ENCODE measurements at places on chromosomes 4 and X.

DNA sequence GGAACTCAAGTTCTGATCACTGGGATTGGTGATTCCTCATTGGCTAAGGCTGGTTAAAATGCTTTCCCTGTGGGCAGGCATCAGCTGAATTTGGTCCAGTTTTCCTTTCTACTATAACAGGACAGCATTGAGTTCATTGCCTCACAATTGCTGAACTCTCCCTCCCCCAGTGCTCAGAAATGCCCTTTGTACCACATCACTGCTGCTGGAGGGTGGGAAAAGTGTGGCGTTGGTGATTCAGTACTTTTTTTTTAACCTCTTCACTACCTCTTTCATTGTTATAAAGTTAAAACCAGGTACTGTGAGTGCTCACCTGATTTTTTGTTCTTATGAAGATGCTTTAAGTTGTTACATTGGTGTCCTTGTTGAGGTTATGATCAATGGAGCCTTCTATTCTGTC lies 69.3 kb upstream of the IL2 start:
- DNase-seq: no peak

DNA sequence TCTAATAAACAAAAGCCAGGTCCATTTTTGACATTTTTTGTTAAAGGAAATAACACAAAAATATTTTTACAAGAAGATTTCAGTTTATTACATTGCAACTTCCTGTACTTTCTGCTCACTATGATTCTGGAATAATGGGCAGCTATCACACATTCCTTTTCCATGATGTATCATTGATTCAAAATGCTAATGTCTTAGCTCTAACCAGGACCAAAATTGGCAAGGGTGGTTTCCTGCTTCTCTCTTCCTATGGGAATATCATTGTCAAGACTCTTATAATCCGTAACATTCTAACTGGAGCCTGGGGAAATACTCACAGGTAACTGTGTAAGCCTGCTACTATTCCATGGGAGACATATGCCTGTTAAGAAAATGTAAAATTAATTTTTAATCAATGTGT lies 218.6 kb downstream of the DCAF12L2 start:
- no peak for DNase-seq

DNA sequence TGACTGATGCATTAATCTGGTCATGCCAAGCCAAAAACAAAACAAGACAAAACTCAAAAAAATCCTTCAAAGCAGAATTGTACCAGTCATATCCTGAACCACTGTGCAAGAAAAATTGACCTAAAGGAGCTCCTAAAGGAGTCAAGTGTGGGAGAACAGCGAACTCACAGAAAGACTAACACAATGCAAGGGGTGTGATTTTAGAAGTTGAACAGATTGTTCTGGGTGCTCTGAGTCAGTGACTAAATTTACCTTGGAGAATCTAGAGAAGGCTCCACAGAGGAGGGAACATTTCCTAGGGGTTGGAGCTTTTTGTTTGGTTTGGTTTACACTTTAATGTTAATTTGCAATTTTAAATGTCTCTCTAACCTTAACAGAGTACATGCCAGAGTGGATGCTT lies 48.9 kb upstream of the PHF8 start:
- DNase-seq: no peak

- DNase-seq: no peak
These were observed 1004.2 kb downstream of the PCDH18 start for GRCh38 chr4:136528131-136528530.

GRCh38 chrX:154310616-154311536 lies 15.3 kb downstream of the TKTL1 start:
- no peak for DNase-seq

GRCh38 chr4:176277162-176277904 lies 8.3 kb upstream of the ASB5 start:
- peak; percentile 18 for DNase-seq

DNA sequence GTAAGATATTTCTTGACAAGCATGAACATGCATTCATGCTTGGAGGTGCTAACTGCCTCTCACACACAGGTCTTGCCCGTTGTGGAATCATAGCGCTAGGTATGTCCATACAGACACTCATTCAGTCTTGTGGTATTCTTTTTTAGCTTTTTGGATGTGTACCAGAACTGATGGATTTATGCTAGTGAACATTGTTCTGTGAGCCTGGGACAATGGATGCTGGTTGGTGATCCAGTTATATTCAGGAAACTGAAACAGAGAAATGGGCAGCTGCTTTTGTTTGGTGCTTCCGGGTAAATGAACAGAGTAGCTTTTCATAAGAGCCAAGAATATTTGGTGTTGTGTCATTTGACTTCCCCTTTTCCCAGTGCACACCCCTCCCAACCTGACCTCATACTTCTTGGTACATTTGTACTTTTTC lies 78.9 kb upstream of the SLC4A4 start:
- DNase-seq: peak; percentile 63

DNA sequence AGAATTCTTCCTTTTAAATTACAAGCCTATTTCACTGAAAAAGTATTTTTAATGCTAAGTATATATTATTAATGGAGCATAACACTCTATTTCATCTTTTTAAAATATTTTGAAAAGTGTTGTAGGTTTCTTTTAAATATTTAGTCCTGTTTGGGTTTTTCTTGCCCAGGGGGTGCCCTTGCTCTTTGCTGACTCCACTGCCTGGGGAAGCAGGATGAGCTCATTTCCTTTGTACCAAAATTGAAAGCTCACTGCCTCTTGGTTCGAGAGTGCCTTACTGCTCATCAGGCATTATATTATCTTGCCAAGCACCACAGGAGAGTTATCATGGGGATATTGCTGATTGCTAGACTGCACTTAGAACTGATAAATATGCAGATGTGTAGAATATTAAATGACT lies 819.2 kb downstream of the PCDH18 start:
- DNase-seq: no peak

DNA sequence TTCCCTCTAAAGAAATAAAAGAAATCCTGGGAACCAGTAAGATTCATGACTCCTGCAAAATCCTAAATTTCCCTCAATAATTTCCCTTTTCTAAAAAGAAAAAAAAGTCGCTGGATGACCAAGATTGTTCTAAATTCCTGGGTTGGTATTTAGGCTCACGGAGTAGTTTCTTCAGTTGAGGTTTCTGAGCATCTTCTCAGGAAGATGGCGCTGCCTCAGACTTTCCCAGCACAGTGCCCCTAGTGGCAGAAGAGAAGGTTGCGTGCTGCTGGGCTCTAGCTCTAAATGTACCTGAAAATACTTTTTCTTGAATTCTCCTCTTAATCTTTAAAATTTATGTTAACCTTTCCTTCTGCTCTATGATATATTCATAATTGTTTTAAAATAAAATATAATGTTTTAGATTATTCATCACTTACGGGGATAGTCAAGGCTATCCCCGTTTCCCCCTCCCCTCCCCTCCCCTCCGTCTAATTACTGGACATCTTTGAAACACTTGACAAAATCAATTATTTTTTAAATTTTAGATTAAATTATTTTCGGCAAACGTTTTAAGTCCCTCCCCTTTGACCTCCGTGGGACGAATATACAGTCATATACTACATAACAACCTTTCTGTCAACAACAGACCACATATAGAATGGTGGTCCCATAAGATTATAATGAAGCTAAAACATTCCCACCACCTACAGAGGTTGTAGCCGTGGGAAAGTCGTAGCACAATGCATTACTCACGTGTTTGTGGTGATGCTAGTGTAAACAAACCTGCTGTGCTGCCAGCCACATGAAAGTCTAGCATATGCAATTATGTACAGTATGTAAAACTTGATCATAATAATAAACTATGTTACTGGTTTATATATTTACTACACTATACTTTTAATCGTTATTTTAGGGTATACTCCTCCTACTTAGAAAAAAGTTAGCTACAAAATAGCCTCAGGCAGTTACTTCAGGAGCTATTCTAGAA lies 41.0 kb upstream of the GATB start:
- DNase-seq: peak; percentile 40

DNA sequence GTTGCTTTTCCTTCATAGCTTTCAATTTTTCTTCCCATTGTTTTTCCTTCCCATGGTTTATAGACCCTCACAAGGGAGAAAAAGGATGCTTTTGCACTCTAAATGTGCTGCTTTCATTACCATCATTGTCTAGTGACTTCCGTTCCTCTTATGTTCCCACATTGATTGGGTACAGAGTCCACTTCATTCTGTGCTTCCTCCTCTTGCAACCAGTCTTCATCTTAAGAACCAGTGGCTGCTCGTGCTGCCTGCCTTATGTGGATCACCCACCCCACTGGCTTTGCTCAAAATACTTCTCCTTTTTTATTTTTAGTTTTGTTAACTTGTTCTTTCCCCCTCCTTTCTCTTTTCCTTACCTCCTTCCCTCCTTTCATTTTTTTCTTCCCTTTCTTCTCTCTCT lies 76.5 kb upstream of the BOD1L1 start:
- DNase-seq: no peak

DNA sequence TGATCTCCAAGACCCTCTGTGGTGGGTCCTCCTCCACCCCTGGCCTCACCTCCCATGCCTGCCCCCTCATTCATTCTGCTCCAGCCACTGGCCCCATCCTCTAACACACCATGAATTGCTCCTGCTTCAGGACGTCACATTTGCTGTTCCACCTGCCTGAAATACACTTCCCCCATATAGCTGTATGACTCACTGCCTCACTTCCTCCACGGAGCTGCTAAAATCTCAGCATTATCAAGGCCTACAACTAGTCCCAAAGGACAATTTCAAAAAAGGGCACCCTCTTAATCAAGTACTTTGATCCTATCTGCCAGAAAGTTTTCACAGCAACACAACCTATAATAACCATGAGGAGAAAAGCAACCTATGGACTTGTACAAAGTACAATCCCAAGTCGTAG lies 43.6 kb upstream of the PHOX2B start:
- DNase-seq: no peak

- no peak for DNase-seq
These were observed 818.7 kb downstream of the PCDH7 start for GRCh38 chr4:31538877-31539276.

GRCh38 chr4:153466081-153466948 lies at the start of gene TMEM131L:
TMEM131L (plus strand) TSS chr4:153466360; CDS start chr4:153466398, 38 bp downstream.
- peak; percentile 80 for DNase-seq

GRCh38 chrX:85112293-85112692 lies 108.6 kb downstream of the APOOL start:
- no peak for DNase-seq

DNA sequence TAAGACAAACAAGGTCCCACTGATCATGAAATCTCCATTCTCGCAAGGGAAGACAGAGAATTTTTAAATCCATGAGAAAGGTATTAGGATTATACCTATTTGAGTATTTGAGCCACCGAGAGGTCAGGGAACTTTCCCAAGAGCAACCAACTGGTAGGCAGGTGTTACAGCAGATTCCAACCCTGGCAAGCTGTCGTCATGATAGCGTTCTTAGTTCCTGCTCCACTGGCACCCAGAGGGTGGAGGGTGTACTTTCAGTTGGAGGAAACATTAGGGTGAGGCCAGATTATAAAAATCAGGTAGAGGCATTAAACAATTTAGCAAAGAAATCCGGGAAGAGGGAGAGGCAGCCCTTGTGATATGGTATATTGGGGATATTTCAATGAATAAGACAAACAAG lies 23.3 kb downstream of the COQ2 start:
- DNase-seq: no peak

DNA sequence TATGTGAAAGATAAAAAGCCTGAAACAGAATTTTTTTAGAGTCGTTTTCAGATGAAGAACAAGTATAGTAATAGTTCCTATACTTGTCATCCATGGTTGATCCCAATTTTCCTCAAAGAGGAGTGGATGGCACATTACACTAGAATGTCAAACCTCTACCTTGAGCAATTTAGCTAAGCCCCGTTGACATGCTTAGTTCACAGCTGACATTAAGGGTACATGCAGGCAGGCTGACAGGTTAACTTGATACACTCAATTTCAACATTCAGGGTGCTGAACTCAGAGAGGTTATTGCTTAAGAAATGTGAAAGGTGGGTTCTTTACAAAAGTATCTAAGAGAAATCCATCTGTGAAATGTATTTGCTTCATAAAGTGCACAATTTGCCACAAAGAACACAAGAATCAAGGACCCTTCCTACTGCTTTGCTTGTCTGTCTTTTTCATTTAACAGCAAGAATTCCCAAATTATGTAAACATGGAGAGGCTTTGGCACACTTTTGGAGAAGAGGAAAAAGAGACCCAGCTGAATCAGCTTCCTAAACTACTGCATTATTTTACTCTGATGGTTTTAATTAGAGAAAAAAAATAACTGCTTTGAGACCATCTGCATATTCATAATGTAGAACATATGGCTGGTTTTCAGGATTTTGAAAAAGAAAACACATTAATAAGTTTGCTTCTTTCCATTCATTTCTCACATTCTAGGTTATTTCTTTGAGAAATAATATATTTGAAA lies 122.5 kb upstream of the DDIT4L start:
- no peak for DNase-seq

DNA sequence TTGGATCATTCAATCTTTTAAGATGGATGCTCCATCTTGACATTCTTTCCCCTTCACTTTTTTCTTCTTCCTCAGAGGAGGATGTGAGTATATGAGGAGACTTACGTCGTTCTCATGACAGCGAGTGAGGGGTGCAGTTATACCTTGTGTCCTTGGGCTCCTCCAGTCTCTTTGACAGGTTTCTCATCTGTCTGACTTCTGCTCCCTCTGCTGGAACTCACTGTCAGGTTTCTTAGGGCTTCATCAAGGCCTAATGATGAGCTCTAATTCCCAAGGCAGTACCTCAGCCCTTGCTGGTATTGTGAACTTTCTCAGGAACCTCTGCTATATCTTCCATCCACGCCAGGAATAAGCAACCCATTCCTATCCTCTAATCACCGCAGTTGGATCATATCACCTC lies 237.8 kb upstream of the ADGRL3 start:
- DNase-seq: peak; percentile 30

DNA sequence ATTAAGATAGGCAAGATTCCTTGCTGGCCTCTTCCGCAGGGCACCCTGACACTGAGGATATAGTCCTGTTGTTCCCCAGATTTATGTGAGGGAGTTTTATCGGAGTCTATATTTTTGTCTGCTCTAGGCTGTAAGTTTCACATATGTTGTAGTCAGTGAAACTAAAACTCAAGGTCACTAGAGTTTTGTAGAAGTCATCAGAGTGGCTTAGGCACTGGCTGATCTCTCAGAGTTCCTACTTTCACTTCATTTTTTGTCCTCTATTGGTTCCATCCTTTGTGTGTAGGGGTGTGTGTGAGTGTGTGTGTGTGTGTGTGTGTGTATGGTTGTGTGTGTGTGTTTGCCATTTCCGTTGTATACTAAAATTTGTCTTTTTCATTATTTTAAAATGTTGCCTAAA lies 577.5 kb downstream of the IQCM start:
- no peak for DNase-seq

GRCh38 chr4:123593655-123594054 lies 197.1 kb downstream of the SPRY1 start:
- DNase-seq: no peak
